LNCaP clone FGC (cell line): ENCODE measurements at places on chromosomes 7 and 10.

DNA sequence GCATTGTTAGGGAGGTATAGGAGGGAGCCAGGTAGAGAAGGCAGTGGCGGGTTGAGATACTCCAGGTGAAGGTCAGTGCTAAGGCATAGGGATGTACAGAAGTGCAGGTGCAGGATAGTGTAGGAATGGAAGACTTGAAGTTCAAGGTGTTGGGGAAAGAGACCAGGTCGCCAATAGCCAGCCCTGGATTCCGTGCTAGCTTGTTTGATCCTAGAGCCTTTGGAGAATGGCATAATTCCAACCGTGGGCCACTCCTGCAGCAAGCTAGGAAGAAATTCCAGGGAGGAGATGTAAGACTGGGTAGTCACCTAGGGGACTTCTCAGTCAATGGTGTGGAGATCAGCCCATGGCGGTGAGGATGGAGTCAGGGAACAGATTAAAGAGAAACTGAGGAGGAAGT lies 272.7 kb downstream of the RPS24 start:
- DNase-seq: no peak

DNA sequence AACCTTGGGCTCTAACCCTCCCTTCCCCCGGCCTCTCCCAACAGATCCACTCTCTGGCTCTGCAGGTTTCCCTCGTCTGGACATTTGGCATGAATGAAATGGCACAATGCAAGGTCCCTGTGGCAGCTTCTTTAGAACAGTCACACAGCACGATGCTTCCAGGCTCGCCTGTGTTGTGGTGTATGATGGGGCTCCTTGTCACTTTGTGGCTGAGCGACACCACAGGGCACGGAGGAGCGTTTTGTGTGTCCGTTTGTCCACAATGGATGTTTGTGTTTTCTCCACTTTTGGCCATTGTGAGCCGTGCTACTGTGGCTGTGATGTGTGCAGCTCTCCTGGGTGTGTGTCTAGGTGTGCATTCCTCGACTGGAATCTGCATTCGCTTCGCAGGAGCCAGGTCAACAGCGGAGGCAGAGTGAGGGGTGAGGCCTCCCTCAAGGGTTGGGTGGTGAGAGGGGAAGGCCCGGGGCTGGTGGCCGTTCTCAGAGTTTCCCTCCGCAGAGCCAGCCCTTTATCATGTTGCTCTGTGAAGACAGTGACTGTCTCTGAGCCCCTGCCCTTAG lies 22.3 kb upstream of the SHH start:
- no peak for DNase-seq

- DNase-seq: no peak
These were observed 20.2 kb downstream of the TOMM7 start for GRCh38 chr7:22802426-22802825.

DNA sequence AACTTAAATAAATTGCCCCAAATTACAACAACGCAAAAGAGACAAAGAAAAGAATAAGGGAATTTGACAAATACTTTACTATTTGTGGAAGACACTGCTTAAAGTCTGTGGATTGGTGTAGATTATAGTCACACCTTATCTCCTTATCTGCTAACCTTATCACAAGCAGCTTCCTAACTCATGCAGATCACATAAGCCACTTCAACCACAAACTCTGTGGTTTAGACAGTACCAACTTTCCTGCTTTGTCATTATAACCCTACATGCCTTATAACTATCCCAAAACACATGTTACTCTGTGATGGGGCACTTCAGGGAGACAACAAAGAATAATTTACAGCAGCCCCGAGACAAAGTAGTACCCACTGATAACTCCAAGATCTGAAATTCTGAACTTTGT lies 41.5 kb upstream of the PPP3CB start:
- DNase-seq: no peak

- DNase-seq: no peak
These were observed 21.1 kb upstream of the HBP1 start for GRCh38 chr7:107147464-107148393.

DNA sequence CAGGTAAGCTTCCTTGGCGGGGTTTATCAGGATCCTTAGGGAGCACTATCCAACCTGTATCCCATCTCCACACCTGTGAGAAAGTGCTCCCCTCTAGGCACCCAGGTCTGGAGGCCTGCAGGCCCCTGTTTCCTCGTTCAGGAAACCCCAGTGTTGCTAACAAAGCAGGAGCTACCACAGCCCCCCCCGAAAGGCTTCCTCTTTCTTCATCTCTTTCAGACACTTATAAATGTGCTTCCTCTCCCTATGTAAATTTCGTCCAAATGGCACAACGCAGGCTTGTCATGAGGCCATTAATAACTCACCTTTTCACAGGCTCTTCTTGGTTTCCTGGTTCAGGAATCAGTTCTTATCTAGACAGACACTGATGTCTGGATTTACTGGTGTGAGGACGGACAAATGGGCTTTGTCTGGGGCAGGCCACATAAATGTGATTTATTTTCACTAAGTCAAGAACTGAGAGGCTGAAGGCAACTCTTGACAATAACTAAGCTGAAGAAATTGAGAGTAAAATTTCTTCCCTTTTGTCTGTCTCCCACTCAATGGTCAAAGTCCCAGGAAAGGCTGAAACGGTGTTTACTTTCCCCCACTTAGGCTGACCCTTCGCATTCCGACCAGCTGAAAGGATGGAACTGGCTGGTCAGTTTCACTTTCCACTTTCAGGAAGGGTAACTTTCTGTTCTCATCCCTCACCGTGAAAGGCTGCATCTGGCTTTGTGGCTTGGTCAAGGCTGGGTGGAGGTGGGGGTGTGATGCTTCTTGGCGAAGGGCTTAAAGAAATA lies 46.8 kb downstream of the PIK3AP1 start:
- no peak for DNase-seq

DNA sequence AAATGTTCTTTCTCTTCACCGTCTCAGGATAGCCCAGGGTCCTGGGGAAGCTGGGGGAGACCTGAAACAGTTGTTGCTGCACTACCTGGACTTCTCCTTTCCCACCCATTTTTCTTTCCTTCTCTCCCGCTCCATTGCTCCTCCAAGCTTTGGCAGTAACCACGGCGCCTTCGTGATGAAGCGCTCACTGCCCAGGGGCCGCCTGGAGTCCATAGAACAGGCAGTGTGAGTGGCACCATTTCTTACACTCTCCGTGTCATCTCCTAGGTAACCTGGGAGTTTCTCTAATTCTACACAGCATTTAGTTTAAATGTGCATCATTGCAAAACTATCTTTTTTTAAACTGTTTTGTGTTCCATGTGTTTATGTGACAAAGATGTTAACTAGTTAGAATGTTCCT lies 40.3 kb upstream of the BHLHA15 start:
- no peak for DNase-seq

DNA sequence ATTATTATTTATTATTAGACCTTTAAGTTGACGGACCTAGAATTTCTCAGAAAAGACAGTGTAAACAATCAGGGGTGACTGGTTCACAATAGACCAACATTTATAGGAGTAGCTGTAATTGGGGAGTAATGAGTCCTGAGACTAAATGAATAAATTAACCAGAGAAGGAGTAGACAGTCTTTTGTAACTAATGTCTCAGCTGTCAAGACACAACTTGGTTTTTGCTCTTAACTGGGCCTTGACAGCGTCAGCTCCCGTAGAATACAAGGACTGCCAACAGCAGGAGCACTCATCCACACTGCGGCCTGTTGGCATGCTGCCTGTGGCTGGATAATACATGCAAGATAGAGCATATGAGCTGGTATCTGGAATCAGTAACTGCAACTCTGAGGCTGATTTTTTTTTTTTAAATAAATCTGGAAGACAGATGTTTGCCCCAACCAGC lies 123.9 kb downstream of the CACNA2D1 start:
- DNase-seq: no peak

DNA sequence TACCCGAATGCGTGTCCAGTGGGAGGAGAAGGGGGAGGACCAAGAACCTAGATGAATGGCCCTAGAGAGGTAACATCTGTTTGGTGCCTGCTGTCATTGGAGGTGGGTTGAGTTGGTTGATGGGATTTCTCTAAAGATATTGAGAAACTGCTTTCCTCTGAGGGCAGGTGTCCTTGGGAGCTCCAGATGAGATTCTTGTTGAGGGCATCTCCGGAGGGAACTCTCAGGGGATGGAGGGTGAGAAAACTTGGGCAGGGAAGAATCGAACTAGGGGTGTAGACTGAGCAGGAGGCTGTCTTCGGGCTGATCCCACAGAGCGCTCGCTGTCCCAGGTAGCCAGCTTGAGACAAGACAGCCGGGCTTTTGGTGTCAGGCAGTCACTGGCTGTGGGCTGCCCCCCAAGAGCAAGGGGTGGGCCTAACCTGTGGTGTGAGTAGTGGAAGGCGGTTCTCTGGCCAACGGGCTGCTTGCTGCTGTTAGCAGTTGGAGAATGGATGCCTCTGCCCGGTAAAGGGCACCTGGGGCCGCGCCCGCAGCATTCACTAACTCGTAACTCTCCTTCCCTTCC lies 3.7 kb downstream of the IRF5 start:
- no peak for DNase-seq

DNA sequence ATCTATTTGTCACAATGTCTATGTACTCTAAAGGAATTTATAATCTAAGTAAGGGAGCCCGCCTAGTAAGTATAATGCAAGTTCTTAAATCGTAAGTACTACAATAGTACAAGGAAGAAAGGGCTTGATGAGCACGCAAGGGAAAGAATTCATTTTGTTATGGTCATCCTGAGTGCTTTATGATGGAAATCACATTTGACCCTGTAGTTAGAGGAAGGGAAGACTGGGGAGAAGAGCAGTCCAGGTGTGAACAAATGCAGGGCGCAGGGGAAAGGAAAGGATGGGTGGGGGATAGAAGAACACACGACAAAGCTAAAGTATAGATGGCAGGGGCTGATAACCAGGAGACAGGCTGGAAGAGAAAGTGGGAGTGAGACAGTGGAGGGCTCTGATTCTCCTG lies 88.2 kb upstream of the ARMC3 start:
- DNase-seq: no peak

DNA sequence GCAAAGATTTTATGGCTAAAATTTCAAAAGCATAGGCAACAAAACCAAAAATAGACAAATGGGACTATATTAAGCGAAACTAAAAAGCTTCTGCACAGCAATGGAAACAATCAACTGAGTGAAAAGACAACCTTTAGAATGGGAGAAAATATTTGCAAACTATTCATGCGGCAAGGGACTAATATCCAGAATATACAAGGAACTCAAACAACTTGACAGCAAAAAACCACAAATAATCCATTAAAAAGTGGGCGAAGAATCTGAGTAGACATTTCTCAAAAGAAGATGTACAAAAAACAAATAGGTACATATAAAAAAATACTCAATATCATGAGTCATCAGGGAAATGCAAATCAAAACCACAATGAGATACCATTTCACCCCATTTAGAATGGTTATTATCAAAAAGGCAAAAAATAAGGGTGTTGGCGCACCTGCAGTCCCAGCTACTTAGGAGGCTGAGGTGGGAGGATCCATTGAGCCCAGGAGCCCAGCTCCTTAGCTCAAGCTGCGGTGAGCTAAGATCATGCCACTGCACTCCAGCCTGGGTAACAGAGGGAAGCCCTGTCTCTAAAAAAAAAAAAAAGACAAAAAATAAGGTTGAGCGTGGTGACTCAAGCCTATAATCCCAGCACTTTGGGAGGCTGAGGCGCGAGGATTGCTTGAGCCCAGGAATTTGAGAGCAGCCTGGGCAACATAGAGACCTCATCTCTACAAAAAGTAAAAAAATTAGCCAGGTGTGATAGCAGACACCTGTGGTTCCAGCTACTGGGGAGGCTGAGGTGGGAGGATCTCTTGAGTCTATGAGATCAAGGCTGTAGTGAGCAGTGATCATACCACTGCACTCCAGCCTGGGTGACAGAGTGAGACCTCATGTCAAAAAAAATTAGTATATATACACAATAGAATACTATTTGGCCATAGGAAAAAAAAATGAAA lies 4.2 kb upstream of the CCM2 start:
- no peak for DNase-seq

- no peak for DNase-seq
These were observed 227.8 kb upstream of the GRB10 start for GRCh38 chr7:51010534-51010933.

DNA sequence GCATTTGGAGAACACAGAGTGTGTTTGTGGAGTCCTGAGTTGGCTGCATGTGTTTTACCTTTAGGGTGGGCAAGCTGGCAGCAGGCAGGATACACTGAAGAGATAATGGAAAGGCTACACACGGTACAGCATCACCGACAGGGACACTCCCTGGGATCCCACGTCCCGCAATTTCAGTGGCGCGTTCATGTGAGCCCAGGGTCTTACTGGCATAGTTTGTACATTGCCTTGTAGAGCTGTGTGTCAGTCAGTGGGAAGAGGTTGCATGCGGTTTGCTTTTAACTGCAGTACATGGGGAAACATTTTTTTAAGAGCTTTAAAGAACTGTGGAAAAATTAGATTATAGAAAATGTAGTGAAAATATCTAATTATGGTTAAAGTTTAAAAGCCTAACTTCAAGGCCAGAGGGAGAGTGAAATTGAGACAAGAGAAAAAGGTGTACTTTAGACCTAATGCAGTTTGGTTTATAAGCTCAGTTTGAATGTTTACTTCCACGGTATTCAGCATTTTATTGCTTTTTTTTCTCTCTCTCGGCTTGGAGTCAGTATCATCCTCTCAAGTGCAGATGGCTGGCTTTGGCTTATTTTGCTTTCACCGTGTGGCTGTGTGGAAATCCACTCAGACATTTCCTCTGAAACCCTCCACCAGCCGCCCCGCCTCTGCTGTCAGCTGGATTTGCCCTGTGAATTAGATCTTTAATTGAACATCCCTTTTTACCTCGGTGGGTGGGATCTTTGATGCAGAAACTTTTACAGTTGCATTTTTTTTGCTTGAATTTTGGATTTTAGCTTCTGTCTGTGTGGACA lies 364.2 kb upstream of the COBL start:
- peak; percentile 19 for DNase-seq

- DNase-seq: no peak
These were observed 926.3 kb downstream of the NRG3 start for GRCh38 chr10:82801289-82801688.

GRCh38 chr10:92735938-92736337 lies 46.2 kb downstream of the HHEX start:
- DNase-seq: no peak

GRCh38 chr10:122152544-122152943 lies 118.6 kb upstream of the BTBD16 start:
- DNase-seq: no peak

GRCh38 chr7:146554556-146554955 lies 438.0 kb downstream of the CNTNAP2 start:
- DNase-seq: no peak

GRCh38 chr7:136062625-136063325 lies 85.6 kb upstream of the MTPN start:
- DNase-seq: no peak

- no peak for DNase-seq
These were observed 145.1 kb downstream of the JMJD1C start for GRCh38 chr10:63320683-63321082.

DNA sequence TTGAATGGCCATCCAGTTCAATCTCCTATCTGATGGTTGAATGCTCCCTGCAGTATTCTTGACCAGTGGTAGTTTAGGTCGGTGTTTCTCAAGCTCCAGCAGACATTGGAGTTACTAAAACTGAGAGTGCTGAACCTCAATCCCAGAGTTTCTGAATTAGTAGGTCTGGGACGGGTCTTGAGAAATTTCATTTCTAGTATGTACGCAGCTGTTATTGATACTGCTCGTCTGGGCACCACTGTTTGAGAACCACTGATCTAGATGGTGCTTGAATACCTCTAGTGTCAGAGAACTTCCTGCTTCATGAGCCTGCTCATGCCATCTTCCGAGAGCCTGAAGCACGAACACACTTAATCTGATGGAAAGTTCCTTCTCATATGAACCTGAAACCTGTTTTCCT lies 99.4 kb upstream of the CREB5 start:
- no peak for DNase-seq

- DNase-seq: no peak
These were observed 45.2 kb downstream of the DIP2C start for GRCh38 chr10:644076-644942.
